ENCODE measurements at places on chromosomes 16 and 17. TPM values are rescaled to one million over a fixed set of nuclear protein-coding genes. Genes with fewer than 3 reads are reported as not detected.
A peak's percentile ranks its signal among the peaks of the same experiment; 100 is the strongest.

The GPR179 gene
- total RNA-seq, result not detected

- no peak overlapping the region for H3K4me3 ChIP-seq
- no peaks in the 10 kb centered on the region for H3K27me3 ChIP-seq
- no peak overlapping the region for H3K27ac ChIP-seq
- DNase-seq, result no peak
- no peaks in the 10 kb centered on the region for H3K4me1 ChIP-seq
Observed at GRCh38 chr17:10612957-10613744, 44.0 kb downstream of the MYH3 start.

GRCh38 chr17:79843474-79843815 lies 4.2 kb upstream of the CBX4 start:
- H3K4me1 ChIP-seq, result peaks cover 38% of the 10 kb centered on the region
- H3K27me3 ChIP-seq, result peaks cover 27% of the 10 kb centered on the region
- peak overlapping the region; percentile 51 for H3K4me3 ChIP-seq
- H3K27ac ChIP-seq, result peak overlapping the region; percentile 60
- H3K36me3 ChIP-seq, result no peaks in the 10 kb centered on the region

- no peak overlapping the region for H3K27ac ChIP-seq
- no peak for DNase-seq
- no peaks in the 10 kb centered on the region for H3K36me3 ChIP-seq
- no peaks in the 10 kb centered on the region for H3K27me3 ChIP-seq
Observed at GRCh38 chr17:29596811-29597210, 3.9 kb downstream of the ANKRD13B start.

All from thyroid gland (tissue), 4 donors.